ENCODE measurements at places on chromosomes 3 and 15. TPM values are rescaled to one million over a fixed set of nuclear protein-coding genes. Genes with fewer than 3 reads are reported as not detected.

ZNF662 gene
- total RNA-seq, result not detected

- no peak for DNase-seq
- no peak overlapping the region for H3K27ac ChIP-seq
- H3K36me3 ChIP-seq, result no peaks in the 10 kb centered on the region
- peaks cover 86% of the 10 kb centered on the region for H3K27me3 ChIP-seq
Measured at GRCh38 chr3:69500604-69501003, 114.7 kb upstream of the FRMD4B start.

- no peak for DNase-seq
- no peaks in the 10 kb centered on the region for H3K27me3 ChIP-seq
- no peak overlapping the region for H3K4me3 ChIP-seq
Measured at GRCh38 chr15:31559786-31560185, 233.2 kb downstream of the KLF13 start.

GRCh38 chr3:111675846-111676210, 80.7 kb upstream of the ZBED2 start:
- no peak overlapping the region for H3K27ac ChIP-seq
- peak overlapping the region; percentile 87 for H3K4me3 ChIP-seq
- no peaks in the 10 kb centered on the region for H3K4me1 ChIP-seq
- H3K27me3 ChIP-seq, result peaks cover 21% of the 10 kb centered on the region
- H3K36me3 ChIP-seq, result no peaks in the 10 kb centered on the region

DNA sequence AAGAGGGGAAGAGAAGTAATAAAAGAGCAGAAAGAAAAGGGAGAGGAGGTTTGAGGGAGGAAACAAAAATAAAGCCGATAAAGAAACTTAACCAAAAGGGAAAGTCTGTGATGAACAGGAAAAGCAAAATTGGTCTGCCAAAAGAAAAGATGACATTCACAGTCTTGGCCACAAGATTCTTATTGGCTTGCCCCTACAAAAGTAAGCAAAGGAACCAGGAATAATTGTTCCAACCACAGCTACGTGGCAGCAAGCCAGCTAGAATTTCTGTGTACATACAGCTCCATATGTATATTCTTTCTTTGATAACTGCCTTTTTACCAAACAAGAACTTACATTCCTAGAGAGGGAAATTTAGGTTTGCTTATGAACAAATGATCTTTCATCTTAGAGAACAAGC, 79.6 kb downstream of the MLH1 start:
- H3K27me3 ChIP-seq, result no peaks in the 10 kb centered on the region
- H3K4me3 ChIP-seq, result no peak overlapping the region
- DNase-seq, result no peak
- H3K4me1 ChIP-seq, result no peaks in the 10 kb centered on the region
- no peak overlapping the region for H3K27ac ChIP-seq

All from endodermal cell (in vitro differentiated cells).